ENCODE measurements at places on chromosomes 16 and 17. TPM values are rescaled to one million over a fixed set of nuclear protein-coding genes. Genes with fewer than 3 reads are reported as not detected.
A peak's percentile ranks its signal among the peaks of the same experiment; 100 is the strongest.

Gene KIF19
- 0.31 TPM for total RNA-seq

Gene EPOP
- total RNA-seq: 2.6 TPM

Gene CDH13
- 20.8 TPM for total RNA-seq

Gene PDILT
- total RNA-seq: not detected

Gene SMIM36
- total RNA-seq: not detected

Gene DOC2A
- 1.0 TPM for total RNA-seq

DNA sequence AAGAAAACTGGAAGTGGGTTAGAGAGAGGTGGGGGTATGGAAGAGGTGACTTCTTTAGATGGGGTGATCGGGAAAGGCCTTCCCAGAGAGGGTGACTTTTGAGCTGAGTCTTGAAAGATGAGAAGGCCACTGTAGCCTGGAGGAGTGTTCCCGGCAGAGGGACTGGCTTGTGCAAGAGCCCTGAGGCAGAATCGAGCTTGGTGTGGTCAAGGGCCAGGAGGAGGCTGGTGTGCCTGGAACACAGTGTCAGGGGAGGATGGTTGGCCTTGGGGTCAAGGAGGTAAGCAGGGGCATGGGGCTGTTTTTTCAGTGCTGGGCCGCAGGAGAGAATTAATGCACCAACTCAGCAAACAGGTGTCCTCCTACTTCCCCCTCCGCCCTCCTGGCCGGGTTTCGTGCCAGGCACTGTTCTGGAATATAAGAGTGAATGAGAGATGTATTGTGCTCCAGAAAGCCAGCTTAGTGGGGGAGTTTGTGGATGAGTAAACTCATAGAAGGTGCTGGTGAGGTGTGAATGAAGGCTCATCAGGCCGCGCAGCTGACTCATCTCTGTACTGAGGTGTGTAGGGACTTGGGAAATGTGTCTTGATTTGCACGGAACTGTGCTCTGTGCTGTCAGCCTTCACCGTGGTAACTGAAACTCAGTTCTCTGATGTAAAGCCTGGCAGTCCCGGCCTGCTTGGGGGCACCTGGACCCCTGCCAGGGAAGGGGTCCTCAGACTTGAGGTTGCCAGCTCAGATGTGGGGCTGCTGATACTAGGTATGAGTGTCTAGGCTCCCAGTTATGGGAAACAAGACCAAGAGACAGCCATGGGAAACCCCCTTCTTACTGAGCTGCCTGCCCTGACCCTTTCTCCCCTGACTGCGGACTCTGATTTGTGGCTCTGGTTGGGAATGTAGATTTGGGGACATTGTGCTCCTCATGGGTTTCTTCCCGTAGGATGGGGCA, 15.3 kb downstream of the KSR1 start:
- DNase-seq: no peak

GRCh38 chr16:61432421-61432820, 603.8 kb downstream of the CDH8 start:
- no peak for DNase-seq

GRCh38 chr16:22353933-22354541, 20.4 kb downstream of the CDR2 start:
- no peak for DNase-seq

- DNase-seq: no peak
Observed at GRCh38 chr17:73803964-73804435, 159.8 kb upstream of the SDK2 start.

DNA sequence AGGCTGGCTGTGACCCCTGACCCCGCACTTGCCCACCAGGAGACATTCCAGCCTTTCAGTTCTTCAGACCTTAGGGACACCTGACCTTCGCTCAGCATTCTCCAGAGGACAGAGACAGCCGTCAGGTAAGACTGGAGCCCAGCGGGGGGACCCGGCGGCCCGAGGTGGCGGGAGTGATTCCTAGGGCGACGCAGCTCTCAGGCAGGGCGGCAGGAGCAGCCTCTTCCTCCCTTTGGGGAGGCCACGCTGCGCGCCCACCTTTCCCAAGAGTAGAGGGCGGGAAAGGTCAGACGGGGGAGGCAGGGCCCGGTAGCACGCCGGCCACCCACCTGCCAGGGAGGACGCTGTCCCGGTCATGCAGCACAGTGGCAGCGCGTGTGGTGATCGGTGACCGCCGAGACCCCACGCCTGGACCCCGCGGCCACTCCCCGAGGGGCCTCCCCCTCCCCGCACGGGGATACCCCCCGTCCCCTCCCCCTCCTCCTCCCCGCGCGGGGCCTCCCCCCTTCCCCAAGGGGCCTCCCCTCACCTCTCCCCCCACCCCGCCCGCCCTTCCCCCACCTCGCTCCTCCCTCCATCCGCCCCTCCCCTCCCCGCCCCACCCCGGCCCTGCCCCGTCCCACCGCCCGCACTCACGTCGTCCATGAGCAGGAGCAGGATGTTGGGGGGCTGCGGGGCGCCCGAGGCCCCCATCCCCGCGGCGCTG, 472 bp downstream of the GALNS start:
- DNase-seq: no peak

GRCh38 chr16:87216841-87217275, 100.3 kb downstream of the C16orf95 start:
- DNase-seq: no peak

GRCh38 chr17:11608396-11608795, 10.1 kb downstream of the DNAH9 start:
- DNase-seq: peak; percentile 92

GRCh38 chr17:34979153-34979552, 1.2 kb upstream of the LIG3 start:
- no peak for DNase-seq

- peak; percentile 88 for DNase-seq
Observed at GRCh38 chr16:66552286-66553177, at the start of gene CKLF. Gene CKLF (plus strand): TSS chr16:66552576. CDS start chr16:66552716, 140 bp downstream.

GRCh38 chr16:54936201-54936978, 5.7 kb downstream of the IRX5 start:
- DNase-seq: no peak

- no peak for DNase-seq
Observed at GRCh38 chr16:68088130-68088972, 3.2 kb downstream of the NFATC3 start.

- no peak for DNase-seq
Observed at GRCh38 chr16:19285431-19285830, at the start of gene CLEC19A. Gene CLEC19A (plus strand): TSS chr16:19285731. CDS start chr16:19285852, 121 bp downstream.

GRCh38 chr17:43400943-43401717, 2.3 kb downstream of the ARL4D start:
- DNase-seq: peak; percentile 77

- DNase-seq: peak; percentile 85
Observed at GRCh38 chr16:89256651-89257254, 39.2 kb downstream of the ZNF778 start.

DNA sequence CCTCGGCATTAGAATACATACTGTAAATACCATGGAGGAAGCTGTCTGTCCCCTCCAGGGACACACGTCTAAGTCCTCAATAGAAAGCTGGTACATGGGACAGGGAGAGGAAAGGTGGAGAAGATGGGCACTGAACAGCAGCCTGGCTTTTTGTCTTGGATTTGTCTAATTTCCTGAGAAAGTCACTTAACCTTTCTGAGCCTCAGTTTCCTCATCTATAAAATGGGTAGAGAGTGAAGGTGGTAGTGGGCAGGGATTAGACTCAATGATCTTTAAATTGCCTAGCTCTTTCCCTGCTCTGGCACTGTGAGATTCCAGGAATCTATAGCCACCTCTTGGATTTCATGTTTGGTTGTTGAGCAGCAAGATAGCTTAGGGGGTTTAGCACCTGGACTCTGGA, 96.2 kb downstream of the ASIC2 start:
- DNase-seq: no peak

DNA sequence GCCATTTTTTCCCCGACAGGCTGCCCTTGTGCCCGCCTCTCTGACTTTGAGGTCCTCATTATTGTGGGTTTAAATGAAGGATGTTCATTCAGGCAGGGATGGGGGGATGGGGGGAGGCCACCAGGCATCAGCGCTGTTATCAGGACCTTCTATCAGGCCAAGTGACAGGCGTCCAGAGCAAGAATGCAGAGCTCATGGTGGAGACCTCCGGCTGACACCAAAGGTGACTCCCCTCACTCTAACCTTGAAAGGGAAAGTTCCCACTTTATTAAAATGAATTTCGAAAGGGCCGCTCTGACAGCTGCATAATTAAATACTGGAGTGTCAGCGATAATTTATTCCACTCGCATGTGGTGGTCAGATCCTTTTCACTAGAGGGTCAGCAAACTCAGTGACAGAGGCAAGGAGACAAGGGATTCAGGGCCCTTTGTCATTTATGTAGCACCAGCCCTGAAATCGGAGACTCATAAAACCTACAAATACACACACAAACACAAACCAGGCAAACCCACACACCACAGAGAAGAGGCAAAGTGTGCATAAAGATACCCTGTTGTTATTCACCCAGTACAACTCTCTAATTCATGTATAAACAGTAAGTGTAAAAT, 436.0 kb downstream of the MAF start:
- DNase-seq: no peak

All from adrenal gland (tissue), 19 donors.